AG04449 (cell line): ENCODE measurements at places on chromosomes 11 and 22.

DNA sequence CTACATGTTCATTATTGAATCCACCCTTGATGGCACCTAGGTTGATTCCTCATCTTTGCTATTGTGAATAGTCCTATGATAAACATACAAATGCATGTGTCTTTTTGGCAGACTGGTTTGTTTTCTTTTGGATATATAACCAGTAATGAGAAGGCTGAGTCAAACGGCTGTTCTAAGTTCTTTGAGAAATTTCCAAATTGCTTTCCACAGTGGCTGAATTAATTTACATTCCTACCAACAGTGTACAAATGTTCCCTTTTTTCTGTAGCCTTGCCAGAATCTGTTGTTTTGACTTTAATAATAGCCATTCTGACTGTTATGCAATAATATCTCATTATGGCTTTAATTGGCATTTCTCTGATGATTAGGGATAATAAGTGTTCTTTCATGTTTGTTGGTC lies 184.9 kb downstream of the CASP12 start:
- DNase-seq, result no peak

DNA sequence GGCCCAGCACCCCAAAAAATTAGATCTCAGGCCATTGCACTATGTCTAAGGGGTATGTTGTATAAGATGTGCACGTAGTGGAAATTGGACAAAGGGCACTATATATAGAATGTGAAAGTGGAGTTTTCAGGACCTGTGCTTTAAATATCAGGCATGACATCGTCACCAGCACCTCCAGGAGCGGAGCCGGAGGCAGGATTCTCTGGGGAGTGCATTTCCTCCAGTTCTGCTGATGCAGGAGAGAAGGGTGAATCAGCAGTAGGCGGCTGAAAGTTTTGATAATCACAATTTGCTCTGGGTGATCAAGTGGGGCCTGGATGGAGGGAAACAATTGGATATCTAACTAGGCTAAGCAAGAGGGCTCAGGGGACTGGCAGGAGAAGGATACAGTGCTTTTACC lies 69.1 kb upstream of the NTM start:
- DNase-seq, result no peak

DNA sequence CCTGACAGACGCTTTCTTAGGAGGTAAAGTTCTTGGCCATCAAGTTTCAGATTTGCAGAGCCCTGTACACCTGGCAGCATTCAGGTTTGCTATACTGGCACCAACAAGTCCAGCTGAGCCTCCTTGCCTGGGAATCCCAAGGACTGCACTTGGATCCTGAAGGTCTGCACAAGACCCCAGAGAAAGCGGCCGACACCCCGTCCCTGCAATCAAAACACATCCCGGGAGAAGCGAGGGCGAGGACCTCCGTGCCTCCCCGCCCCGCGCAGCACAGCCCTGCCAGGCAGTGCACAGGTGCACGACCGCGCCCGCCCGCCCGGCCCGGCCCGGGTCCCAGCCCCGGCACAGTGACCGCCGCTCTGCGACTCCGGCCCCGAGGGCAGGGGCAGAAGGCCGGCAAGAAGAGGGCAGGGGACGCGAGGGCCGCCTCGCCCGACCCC lies 559 bp downstream of the MRTFA start:
- no peak for DNase-seq

- DNase-seq, result no peak
Measured at GRCh38 chr22:38177926-38178604, 3.6 kb downstream of the PLA2G6 start.

DNA sequence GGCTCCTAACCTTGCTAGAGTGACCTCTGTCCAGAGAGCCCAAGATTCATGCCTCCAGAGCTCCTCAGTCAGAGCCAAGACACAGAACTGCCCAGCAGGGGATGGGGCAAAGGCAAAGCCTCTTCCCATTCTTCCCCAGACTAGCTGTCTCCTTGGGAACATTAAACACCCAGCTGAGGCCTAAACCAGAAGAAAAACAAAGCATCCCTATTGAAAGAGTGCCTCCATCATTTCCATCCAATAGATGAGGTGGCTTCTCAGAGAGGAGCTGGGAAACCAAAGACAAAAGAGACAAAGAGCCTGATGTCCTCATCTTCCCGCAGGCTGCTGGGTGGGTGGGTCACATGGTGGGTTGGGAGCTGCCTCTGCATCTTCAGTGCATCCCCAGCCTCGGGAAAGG lies 37.4 kb downstream of the COMMD9 start:
- no peak for DNase-seq

DNA sequence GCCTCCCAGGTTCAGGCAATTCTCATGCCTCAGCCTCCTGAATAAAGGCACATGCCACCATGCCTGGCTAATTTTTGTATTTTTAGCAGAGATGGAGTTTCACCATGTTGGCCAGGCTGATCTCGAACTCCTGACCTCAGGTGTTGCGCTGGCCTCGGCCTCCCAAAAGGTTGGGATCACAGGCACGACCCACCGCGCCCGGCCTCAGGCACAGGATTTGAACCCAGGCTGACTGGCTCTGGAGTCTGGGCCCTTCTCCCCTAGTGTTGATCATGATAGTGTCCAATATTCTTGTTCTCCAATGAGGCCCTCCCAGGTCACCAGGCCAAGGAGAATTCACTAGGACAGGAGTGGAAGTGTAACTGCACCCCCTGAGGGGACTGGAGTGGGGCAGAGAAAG lies 401.9 kb downstream of the LARGE1 start:
- no peak for DNase-seq

GRCh38 chr11:44189986-44190882 lies 94.8 kb downstream of the EXT2 start:
- DNase-seq, result no peak

- DNase-seq, result no peak
Measured at GRCh38 chr11:63838150-63838677, 696 bp upstream of the MARK2 start.

- no peak for DNase-seq
Measured at GRCh38 chr22:36565686-36566085, 36.7 kb upstream of the EIF3D start.

GRCh38 chr11:128195057-128195751 lies 392.2 kb downstream of the ETS1 start:
- DNase-seq, result no peak

- no peak for DNase-seq
Measured at GRCh38 chr11:75199412-75199955, 41.1 kb upstream of the TPBGL start.

GRCh38 chr11:68012044-68012842 lies 2.1 kb downstream of the ALDH3B1 start:
- DNase-seq, result no peak

DNA sequence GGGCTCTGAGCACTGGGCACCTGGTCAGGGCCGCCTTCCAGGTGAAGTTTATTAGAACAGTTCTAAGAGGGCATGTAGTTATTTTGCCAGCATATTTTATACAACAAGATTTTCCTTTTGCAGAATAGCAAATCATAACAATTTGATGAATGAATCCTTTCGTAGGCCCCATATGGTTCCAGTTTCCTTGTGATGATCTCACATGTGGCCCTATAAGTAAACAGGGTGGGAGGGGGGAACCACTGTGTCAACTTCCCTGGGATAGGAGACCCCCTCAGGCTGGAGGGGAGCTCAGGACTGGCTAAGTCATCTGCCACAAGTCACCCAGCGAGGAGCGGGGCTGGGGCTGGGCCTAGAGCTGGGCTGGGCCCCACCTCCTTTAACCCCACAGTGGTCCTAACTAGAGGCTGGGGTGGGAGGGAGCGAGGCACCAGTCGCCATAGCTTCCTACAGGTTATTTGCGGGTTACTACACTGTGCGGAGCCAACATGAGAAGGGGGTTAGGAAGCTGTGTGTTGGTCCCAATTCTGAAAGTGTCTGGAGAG lies 4.2 kb downstream of the FBLN1 start:
- DNase-seq, result no peak

- no peak for DNase-seq
Measured at GRCh38 chr22:50083462-50084079, 1.7 kb downstream of the MLC1 start.

DNA sequence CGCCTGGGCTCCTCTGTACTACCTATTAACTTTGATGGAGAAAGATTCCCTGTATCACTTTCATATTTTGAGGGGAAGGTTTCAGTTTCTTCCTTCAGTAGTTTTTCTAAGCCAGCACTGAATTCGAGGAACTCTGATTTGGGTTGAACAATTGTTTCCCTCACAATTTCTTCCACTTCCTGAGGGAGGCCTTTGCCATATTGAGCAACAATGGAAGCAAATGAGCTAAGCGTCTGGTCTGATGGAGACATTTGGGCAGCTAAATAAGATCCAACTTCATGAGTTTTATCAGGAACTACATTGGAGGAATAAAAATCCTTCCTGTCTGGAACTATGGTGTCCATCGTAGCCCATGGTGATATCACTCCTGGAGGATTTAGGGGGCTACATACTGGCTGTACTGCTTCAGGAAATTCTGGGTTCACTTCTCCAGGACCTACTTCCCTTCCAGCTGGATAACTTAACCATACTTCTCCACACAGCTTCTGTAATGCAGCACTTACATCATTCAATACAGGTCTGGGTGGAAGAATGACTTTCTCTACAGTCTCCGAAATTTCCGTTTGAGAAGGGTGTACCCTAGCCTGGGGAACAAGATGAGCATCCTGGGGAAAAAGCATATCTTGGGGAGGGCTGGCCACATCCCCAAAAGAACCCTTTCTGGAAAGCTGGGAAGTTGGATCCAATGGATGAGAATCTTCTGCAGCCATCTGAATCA lies 38.9 kb upstream of the CCDC89 start:
- DNase-seq, result no peak

- no peak for DNase-seq
Measured at GRCh38 chr11:27347359-27348339, 15.4 kb downstream of the CCDC34 start.

GRCh38 chr11:1230456-1231395 lies 7.9 kb downstream of the MUC5B start:
- DNase-seq, result no peak

GRCh38 chr11:111422494-111423249 lies 43.6 kb upstream of the POU2AF1 start:
- DNase-seq, result no peak

- no peak for DNase-seq
Measured at GRCh38 chr22:24772493-24773220, 1.9 kb downstream of the PIWIL3 start.

GRCh38 chr22:23749841-23750301 lies 1.0 kb downstream of the ZNF70 start:
- no peak for DNase-seq

GRCh38 chr22:46026899-46027210 lies 49.9 kb upstream of the WNT7B start:
- DNase-seq, result no peak

DNA sequence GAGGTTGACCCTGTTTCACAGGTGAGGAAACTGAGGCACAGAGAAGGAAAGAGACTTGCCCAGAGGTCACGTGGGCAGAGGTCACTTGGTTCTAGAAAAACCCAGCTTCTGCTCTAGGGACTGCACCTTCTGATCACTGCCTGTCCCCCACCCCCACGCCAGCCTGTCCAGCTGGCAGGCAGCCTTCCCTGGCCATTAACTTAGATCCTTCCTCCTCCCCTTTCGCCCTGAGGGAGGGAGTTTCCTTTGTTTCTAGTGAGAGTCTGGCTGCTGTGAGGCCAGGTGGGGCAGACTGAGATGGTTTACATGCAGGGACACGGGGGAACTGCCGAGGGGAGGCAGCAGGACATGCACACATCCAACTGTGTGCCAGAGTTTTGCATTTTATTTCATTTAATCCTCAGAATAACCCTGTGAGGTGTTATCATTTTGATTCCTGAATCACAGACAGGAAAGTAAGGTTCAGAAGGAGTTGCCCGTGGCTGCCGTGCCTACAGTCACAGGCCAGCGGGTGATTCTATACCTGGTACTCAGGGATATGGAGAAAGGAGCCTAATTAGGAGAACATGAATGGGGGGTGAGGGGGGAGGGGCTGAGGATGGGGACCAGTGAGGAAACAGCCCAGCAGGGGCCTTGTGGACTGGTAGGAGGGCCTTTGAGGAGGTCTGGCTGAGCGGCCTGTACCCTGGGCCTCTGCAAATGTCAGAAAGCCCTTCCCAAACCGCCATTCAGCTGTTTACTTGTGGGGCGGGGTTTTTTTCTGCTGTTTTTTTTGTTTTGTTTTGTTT lies 3.4 kb downstream of the FAM83F start:
- no peak for DNase-seq

- no peak for DNase-seq
Measured at GRCh38 chr11:127643268-127644058, 642.9 kb upstream of the KIRREL3 start.

DNA sequence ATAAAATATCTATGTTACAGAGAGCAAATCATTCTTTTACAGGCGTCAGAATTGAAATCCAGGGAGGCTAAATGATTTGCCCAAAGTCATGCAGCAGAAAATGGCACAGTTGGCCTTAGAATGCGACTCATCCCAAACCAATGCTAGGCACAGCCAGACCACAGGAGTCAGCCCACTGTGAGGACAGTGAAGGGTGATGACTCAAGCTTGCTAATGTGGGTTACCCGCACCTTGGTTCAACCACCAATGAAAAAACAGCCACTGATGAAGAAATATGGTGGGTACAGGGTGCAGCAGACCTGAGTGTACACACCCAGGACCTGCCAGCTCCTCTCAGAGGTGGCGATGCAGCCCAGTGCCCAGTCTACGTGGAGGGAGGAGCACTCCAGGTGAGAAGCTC lies 89.7 kb downstream of the ZC3H12C start:
- DNase-seq, result no peak

DNA sequence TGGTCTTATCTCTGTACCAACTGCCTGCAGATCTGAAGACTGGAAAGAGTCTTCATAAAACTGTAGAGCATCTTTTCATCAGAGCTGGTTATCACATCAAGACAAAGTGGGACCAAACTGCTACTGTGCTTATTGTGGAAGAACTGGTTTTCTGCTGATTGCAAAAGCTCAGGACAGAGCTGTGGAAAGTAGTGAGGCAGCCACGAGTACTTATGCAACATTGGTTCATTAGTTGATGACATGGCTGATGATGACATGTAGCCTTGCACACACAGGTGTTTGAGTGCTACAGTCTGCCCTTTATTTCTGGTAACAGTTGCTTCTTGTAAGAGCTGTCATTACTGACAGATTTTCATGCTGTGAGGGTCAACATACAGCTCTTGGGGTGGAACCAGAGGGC lies 185.4 kb upstream of the GUCY1A2 start:
- DNase-seq, result no peak

DNA sequence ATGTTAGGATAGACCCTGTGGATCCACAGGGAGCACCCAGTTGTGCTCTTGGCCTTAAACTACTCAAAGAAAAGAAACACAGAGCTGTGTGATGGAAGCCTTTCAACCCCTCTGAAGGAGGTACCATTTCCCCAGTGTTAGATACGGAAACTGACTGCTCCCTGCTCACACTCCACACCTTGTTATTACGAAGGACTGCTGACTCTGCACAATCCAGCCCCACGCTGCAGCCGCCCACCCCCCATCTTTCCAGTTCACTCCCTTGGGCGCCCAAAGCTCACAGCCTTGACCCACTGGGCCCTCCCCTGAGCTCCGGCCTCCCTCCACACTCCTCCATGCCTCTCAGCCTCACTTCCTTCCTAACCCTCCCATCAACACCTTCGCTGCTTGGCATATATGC lies 75.5 kb downstream of the EFCAB6 start:
- no peak for DNase-seq

DNA sequence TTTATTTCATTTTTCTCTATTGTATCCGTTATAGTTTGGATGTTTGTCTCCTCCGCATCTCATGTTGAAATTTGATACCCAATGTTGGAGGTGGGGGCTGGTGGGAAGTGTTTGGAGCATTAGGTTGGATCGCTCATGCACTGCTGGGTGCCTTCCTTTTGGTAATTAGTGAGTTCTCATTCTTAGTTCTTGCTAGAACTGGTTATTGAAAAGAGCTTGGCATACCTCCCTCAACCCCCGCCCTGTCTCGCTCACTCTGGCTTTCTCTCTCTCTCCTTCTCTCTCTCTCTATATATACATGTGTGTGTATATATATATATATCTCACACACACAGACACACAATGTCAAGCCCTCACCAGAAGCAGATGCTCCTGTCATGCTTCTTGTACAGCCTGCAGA lies 978.7 kb downstream of the DLG2 start:
- DNase-seq, result no peak
